ENCODE measurements at places on chromosomes 6 and 20.
A peak's percentile ranks its signal among the peaks of the same experiment; 100 is the strongest.

- DNase-seq, result no peak
Observed at GRCh38 chr6:6915813-6916547, 191.8 kb upstream of the RREB1 start.

GRCh38 chr20:59301343-59302007, 1.1 kb downstream of the EDN3 start:
- DNase-seq, result no peak

DNA sequence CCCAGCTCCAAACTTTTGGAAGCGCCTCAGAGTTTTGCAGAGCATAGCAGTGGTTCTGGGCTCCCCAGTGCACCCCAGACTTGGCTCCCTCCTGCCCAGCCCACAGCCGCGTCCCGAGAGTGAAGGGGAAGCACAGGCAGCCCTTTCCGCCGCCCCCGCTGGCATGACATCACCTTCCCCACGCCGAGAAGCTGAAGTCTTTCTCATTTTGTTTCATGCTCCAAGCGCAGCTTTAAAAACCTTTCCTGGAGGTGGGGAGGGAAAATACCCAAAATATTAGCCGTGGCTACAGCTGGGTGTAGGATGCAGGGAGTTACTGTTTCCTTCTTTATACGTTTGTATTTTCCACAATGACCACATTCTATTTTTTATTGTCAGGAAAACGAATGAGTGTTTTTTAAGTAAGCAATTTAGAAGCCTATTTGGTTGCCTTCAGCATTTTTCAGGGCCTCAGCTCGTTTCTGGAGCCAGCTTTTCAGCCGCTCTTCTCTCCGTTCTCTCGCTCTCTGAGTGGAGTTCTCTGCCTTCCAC, 72.9 kb downstream of the SNX5 start:
- DNase-seq, result peak; percentile 29

DNA sequence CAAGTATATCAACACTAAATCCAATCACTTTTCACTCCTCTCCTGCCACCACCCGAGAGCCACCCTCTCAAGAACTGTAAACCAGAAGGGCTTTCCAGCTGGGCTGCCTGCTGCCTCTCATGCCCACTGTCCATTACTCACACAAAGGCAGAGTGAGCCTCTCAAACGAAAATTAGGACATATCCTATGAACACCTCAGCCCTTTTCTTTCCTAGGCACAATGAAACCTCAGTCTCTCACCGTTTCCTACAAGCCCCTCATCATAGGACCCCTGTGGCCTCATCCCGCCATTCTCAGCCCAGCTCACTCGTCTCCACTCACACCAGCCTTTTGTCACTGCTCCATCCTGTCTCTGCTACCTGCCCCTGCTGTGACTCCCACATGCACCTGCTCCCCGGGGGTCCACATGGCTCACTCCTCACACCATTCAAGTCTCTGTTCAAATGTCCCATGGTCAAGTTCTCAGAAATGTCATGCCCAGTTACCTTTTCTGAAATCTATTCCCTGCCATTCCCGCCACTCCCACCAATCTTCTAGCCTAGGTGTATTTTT, 7.4 kb downstream of the HLA-F start:
- DNase-seq, result peak; percentile 10

DNA sequence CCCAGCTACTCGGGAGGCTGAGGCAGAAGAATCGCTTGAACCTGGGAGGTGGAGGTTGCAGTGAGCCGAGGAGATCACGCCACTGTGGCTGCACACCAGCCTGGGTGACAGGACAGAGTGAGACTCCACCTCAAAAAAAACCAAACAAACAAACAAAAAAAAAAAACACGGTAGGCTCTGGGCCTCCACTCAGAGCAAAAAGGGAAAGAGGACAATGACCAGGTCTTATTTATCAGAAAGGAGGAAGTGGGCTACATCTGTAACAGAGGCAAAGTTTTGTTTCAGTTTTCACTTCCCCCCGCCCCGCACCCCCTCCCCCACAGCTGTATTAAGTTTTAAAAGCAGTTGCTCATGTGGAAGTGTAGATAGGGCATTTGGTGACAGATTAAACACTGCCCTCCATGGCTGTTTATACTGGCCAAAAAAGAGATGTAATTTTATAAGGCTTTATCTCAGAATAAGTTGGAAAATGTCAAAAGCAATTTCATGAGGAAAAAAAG, 114.6 kb downstream of the RCAN2 start:
- DNase-seq, result no peak

- DNase-seq, result no peak
Observed at GRCh38 chr6:32105433-32105832, 3.7 kb downstream of the TNXB start.

GRCh38 chr6:147117011-147117410, 87.2 kb upstream of the STXBP5 start:
- DNase-seq, result no peak

GRCh38 chr6:150201285-150201684, 58.4 kb downstream of the PPP1R14C start:
- no peak for DNase-seq

GRCh38 chr6:106257195-106257594, 68.4 kb downstream of the ATG5 start:
- DNase-seq, result no peak

DNA sequence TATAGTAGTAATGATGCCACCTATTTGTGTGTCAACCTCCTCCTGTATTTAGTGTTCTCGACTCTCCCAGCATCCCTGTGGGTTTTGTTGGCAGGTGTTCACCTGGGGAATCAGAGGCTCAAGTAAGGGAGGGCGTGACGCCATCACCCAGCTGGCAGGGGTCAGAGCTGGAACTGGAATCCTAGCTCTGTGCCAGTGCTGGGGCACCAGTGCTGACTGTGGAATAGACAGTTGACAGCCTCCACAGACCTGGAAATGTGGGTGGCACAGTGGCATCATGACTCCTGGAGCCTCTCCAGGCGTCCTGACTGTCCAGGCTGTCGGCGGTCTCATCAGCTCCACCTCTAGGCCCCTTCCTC, 102.8 kb downstream of the SYCP2 start:
- DNase-seq, result no peak

DNA sequence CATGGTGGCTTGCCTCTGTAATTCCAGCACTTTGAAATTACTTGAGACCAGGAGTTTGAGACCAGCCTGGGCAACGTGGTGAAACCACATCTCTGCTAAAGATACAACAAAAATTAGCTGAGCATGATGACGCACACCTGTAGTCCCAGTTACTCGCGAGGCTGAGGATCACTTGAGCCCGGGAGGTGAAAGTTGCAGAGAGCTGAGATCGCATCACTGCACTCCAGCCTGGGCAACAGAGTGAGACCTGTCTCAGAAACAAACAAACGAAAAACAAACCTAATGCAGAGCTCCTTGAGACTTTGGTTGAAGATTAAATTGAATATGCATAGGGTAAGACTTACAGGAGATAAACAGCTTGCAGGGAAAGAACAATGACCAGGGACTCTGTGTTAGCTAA, 80.8 kb downstream of the SCAF8 start:
- DNase-seq, result no peak

- DNase-seq, result no peak
Observed at GRCh38 chr20:60754856-60755255, 497.2 kb upstream of the CDH4 start.
